ENCODE measurements at places on chromosomes 4 and X.

DNA sequence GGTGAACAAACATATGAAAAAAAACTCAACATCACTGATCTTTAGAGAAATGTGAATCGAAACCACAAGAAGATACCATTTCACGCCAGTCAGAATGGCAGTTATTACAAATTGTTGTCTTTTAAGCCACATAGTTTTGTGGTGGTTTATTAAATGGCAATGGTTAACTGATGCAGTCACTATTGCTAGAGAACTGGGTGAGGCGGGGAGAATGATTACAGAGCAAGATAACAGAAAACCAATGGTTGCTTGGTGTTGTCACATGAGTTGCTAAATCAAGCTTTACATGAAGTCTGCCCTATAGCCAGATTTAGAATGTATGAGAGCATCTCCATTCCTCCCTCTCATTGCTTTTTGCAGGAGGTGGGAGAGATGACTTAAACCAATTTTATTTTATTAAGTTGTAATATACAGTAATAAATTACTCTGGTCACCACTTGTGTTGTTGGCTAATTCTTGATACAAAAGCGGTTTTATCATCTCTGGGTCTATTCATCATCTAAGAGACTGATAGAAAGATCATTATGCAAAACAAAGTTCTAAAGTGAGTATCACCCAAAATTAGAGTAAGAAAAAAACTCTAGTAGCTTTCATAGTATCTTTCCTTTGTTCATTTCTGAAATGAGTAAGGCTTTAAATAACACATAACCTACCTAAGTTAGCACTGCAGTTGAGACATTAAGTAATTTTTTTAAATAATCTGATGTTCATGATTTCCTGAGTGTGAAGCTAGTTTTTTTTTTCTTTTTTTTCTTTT is 859.5 kb downstream of the STIM2 start:
- DNase-seq, result no peak

DNA sequence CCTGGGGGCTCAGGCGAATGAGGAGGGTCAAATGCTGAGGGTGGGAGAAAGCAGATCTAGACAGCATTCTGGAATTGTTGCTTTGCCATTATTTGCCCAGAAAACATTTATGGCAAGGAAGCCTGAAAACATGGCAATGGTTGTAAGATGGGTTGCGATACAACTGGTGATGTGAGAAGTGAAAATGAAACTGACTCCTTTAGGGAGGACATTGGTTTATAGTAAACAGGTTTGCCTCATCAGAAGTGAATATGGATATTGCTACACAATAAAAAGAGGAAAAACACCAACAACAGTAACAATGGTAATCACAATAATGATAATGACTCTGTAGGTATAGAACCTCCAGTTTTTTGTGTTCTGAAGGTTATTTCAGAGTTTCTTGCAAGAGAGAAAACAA is 107.0 kb upstream of the TBC1D9 start:
- no peak for DNase-seq

- DNase-seq, result no peak
Observed at GRCh38 chrX:149688552-149688951, 23.3 kb upstream of the MAGEA11 start.

DNA sequence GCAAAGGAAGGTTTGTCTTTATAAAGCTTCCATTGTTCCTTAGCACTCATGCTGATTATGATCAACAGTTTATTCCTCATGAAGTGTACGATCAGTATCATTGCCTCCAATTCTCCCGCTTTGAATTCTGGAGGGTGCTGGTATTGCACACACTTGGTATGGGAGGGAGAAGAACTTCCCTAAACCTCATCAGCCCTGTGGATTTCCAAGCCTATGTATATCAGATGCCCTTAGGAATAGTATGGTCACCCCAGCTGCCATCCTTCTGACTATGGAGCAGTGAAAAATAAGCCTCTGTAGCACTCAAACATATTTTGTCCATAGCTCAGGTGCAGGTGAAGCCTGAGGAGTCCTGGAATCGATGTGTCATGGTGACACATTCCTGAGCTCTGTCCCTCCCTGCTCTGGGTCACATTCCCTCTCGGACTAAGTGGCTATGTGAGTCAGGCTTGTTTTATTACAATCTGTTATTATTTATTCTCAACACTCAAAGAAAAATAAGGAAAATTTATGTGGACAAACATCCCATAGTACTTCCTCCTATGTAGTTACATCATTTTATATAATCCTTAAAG is 2.0 kb upstream of the ZDHHC9 start:
- no peak for DNase-seq

DNA sequence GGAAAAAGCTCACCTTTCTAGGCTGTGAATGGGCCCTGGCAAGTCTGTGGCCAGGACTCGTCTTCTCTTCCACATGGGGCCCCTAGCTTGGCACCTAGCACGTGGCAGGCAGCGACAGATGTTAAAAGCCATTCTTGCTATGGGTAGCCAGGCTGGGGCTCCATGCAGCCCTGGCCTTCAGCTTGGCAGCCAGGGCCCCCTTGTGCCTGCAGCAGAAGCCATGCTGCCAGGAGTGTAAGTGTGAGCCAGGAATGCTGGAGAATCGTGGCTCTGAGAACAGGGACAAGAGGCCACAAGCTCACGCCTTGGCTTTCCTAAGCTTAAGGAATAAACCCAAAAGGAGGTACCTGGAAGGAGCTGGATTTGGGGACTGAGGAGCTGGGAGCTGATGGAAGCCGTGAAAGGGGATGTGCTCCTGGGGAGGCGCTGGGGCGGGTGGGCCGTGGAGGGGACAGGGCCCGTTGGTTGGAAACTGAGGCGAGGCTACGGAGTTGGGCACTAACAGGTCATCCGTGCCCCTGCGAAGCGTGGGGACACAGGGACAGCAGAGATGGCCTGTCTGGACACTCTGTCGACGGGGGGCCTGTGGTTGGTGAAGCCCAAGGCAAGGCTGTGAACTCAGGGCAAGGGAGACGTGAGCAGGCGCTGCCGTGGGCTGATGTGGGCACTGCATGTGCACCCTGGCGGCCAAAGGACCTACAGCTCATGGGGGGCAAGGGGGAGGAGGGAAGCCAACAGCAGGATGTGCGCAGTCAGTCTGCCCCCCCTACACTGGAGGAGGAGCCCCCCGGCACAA is 895 bp upstream of the OPN1LW start:
- no peak for DNase-seq

DNA sequence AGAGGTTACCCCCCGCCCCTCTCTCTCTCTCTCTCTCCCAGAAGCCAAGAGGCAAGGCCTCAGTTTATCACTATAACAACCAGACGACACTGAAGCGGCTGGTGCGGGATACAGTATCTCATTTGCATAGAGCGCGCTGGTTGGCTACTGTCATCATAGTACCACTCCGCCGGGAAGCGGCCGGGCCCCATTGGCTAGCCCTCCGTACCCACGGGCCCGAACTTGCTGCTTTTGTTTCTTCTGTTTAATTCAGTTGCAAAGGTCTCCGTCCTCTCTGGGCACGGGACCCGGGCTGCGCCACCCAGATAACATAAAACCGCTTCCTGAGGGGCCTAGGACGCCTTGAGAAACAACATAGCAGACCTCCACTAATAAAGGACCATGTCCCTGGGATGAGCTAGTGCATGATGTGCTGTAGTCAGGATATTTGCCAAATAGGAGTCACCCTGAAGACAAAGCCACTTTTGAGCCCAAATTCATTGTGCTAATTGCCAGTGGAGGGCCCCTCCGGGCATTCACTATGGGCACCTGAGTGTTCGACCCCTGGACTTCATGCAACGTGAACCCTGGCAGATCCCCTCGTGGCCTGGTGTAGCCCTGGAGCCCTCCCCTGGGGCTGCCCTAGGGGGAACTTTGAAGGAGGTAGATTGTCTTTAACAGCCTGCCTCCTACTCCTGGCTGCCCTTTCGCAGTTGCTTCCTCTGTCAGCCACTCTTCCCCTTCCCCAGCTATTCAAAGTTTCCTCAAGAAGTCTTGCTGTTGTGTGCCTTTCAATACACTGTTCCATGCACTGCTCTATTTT is at the start of gene PCYT1B:
PCYT1B (minus strand) TSS at position 91 of the 802 bp plus-strand sequence. CDS start 242 bp downstream, outside the sequence.
- DNase-seq, result peak; percentile 90

- DNase-seq, result peak; percentile 39
Observed at GRCh38 chrX:19804151-19804550, 83.2 kb downstream of the SH3KBP1 start.

GRCh38 chr4:3330707-3331106 is 37.9 kb downstream of the RGS12 start:
- peak; percentile 15 for DNase-seq

DNA sequence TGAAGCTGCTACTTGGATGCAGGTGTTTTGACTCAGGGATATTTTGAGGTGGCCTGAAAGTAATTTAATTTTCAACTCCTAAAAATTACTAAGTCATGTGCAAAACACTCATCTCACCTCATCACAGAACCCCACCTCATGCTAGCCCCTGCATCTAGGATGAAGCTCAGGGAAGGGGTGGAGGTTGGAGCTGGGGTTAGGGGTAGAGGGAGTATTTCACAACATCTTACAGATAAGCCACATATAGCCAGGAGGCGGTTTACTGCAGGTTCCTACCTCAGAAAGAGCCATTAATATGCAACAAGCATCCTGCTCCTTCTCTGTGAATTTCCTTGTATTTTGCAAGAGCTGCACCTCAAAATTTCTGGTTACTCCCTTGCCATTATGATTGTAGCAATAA is 70.5 kb upstream of the TSPAN5 start:
- DNase-seq, result no peak

- DNase-seq, result no peak
Observed at GRCh38 chrX:65731684-65732289, 64.3 kb downstream of the MSN start.
